ENCODE measurements at places on chromosomes 2 and 18.

GRCh38 chr2:57181315-57182038 lies 865.1 kb upstream of the VRK2 start:
- DNase-seq = no peak

- DNase-seq = no peak
These were observed 46.7 kb upstream of the KCNF1 start for GRCh38 chr2:10864861-10865636.

DNA sequence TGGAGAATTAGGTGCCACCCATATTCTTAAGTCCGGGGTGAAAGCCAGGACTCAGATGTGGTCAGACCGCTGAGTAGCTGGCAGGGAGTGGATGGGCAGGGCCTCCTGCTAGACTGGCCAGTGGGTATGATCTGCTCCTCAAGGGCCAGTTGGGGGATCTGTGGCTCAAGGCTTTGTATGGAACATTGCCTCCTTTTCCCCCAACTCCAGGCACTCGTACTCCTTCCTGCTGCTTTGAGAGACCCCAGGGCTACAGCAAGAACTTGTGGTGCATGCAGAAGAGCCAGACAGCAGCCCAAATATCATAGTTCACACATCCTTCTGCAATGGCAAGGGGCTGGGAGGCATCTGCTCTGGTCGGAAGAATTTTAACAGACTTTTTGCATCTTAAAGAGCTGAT lies 61.7 kb downstream of the PDCL3 start:
- DNase-seq = no peak

DNA sequence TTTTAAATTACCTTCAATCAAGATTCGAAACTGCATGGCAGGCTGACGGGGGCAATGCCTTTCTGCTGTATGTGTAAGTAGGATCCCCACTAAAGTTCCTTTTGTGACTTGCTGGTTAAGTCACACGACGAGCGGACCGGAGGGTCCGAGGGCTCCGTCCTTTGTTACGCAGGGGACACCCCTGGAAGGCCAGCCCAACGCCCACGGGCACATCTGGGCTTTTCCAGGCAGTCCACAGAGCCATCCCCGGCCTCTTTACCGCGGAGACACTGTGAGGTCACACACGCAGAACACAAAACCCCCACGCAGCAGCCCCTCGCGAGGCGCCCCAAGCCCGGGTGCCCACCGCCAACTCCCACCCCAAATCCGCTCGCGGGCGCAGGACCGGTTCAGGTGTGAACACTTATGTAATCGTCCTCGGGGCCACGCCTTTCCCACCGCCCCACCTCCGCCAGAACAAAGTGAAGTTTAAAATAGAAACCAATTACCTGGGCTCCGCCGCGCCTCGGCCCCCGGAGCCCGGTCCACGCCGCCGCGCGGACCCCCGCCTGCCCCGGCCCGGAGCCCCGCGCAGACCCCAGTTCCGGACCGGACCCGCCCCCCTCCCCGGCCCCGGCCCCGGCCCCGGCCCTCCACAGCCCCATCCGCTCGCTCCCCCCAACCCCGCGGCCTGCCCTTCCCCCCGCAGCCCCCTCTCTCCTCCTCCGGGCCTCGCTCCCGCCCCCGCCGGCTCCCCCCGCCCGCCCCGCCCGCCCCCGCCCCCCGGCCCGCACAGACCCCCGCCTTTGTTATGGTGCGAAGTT lies 4.2 kb downstream of the ZNF516 start:
- DNase-seq = no peak

GRCh38 chr18:76233406-76233805 lies 261.6 kb downstream of the ZNF516 start:
- no peak for DNase-seq

DNA sequence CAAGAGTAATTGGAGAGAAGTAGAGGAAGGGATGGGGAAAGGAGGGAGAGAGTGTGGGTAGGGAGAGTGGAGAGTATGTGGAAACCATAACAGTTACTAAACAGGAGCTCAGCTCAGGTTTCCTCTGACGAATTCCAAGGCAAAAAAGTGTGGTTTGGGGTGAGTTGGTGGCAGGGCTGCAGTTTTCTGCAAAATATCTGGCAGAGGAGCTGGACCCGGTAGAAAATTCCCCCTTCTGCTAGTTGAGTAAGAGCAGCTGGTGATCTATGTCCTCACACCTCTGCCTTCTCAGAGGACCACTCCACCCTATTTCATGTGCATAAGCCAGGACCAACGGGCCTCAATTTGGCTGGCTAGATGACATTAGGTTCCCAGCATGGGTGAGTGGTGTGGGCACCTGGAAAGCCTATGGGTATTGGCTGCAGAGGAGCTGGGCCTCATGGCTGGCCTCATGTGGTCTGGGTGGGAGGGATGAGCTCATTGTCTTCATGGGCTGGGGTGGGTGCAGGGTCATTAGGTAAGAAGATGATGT lies 13.2 kb downstream of the NRP2 start:
- DNase-seq = no peak

DNA sequence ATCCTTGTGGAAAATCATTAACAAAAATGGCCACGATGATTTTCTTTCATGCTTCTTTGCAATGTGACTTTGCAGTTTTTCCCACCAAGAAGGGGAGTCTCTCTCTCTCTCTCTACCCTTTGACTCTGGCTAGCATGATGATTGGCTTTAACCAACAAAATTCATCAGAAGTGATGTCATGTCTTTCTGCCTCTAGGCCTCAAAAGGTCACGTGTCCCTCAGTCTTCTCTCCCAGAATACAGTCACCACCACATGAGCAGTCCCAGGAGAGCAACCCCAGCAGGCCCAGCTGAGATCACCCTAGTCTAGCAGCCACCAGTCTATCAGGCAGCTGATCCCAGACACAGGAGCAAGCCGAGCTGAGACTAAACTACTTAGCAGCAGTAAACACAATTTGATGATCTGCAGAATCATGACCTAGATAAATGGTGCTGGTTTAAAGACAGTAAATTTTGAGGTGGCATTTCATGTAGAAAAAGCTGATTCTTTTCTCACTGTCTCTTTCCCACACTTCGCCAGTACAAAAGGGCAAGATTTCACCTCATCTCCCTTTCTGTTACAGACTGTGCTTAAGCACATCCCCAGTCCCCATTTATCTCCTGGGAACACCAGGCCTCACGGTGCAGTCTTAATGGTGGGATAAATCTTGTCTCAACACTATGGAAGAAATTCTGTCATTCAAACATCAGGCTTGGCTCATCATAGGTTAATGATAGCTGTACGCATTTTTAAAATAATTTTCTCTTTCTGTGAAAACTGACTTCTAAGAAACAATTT lies 132.7 kb downstream of the SCG2 start:
- no peak for DNase-seq

DNA sequence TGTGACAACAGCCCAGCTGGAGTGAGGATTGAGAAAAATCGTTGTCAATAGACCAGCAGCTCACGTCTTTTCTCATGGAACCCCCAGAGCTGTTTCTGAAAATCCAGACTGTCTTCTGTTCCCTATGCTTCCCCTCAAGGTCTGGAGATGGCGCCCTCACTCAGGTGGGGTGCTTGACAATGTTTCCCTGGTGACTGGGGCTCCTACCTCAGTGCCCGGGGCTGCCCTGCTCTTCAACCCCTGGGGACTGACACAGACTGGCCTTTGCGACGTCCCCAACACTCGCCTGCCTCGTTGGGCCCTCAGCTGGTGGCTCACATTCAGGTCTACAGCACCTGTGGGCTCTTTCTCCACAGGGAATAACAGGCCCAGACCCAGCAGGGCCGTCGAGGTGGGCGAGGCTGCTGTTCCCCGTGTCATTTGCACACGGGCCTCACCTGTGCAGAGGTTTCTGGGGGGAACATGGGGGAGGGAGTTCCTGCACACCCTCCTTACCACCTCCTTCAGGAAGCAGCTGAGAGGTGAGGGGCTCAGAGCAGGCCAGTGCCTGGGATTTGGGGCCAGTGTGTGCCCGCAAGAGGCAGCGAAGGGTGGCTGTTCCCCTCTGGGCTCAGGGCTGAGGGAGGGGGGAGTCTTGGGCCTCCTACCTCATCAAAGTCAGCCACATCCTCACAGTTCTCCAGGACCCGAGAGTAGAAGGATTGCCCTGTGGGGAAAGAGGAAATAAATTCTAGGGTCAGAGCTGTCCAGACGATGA lies 59.3 kb upstream of the OTOF start:
- no peak for DNase-seq

DNA sequence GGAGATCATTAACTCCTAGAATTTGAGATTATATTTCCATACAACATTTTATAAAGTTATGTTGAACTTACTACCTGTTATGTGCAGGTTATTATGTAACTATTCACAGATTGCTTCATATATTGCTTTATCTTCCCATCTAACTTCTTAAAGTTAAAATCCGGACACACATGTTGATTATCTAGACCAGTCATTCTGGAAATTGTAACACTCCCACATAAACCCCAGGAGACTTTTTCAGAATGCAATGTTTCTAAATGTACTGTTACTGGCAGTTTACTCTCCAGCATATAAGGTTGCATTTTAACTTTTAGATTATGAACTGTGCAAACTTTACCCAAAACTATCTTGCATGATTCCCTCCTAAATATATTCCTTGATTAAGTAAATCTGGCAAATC lies 70.5 kb upstream of the FAM117B start:
- DNase-seq = no peak
